ENCODE measurements at places on chromosomes 16 and 17.

DNA sequence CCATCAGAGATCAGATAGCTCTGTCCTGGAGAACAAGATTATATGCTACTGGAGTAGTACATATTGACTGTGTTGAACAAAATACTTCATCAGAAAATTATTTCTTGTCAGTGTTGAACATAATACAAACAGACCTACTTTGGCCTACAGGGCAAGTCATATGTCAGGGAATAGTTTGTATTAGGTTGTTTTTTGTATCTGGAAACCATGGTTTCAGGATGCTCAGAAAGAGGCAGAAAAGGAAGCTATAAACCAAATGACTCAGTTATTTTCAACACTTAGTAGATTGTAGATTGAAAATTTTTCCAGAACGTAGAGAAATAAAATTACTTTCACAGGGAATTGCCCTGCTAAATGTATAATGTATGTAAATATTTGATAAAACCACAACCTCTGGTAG lies 198.4 kb downstream of the CYB561 start:
- peak; percentile 13 for DNase-seq

- no peak for DNase-seq
These were observed 40.5 kb upstream of the MGAT5B start for GRCh38 chr17:76827736-76828135.

- DNase-seq: no peak
These were observed 31.0 kb downstream of the MBTPS1 start for GRCh38 chr16:84085773-84086172.

DNA sequence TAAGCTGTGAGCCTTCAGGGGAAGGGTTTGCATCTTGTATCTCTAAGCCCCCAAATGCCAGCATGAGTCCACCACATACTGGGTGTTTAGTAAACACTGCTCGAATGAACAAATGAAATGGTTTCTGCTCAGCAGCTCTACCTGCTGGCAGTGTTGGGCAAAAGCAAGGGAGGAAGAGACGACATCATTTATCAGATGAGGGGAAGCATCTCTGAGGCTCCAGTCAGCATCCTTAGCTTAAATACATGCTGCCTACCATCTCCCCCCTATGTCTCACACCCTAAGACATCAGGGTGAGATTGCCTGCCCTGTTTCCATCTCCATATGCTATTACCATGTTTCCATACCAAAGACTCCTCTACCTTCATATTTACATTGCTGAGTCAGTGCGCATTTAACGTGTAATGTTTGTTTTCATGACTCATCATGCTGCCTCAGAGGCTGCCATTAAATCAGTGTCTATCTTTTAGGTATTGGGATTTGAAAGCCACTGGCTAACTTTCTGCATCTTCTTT lies 379.8 kb downstream of the UTP18 start:
- DNase-seq: peak; percentile 2

DNA sequence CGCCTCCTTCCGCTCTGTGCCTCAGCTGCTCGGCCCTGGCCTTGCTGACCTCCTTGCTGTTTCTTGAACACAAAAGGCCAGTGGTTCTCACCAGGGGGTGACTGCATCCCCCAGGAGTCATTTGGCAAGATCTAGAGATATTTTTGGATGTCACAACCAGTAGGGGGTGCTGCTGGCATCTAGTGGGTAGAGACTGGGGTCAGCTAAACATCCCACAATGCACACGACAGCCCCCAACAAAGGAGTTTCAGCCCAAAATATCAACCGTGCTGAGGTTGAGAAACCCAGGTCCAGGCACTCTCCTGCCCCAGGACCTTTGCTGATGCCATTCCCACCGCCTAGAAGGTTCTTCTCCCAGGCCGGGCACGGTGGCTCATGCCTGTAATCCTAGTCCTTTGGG lies 39.7 kb downstream of the ABCC6 start:
- no peak for DNase-seq

DNA sequence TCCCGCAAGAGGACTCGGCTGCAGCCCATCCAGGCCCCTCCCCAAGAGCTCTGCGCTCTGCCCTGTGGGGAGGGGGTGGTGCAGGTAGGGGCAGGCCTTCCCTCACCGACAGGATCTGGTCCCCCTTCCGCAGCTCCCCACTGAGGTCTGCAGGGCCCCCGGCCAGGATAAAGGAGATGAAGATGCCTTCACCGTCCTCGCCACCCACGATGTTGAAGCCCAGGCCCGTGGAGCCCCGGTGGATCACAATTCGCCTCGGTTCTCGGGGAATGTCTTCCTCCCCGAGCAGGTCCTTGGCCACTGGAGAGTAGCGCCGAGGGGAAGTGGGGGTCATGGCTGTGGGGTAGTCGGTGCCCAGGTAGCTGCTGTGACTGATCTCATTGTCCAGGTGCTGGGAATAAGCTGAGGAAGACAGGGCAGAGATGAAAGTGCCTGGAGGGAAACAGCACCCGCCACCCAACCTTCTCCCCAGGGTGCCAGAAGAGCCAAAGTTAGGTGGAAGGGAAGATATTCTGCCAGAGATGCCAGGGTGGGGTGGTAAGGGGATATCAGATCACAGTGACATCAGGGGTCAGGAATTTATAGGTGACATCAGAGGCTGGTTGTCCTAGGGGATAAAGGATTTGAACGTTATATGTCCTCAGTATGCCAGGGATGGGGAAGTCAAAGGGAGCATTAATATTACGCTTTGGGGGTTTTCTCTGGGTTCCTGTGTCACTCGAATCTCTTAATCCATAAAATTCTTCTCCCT lies 17.7 kb upstream of the ASGR1 start:
- no peak for DNase-seq

DNA sequence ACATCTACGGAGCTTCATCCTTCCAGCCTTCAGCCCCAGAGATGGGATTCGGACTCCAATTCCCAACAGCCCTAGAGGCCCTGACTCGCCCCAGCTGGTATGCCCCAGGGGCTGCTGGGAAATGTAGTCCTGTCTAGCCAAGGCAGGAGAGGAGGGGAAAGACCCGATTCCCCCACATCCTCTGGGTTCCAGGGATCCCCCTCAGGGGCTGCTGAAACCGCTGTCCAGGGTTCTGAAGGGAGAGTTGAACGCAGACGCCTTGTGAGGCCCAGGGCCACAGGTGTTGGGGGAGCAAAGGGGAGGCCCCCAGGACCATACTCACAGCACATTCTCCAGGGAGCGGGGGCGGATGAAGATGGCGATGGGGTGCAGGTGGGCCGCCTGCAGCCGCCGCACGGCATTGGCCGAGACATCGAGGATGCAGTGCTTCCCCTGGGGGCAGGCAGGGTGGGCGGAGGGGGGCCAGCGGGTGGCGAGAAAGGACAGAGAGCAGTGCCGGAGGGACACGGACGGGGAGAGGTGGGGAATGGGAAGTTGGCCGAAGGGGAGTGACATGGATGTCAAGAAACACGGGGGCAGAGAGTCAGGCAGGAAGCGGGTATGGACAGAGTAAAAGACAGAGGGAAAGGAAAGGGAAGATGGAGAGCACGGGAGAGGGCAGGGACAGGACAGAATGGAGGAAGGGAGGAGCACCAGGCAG lies 12.6 kb upstream of the ASGR1 start:
- no peak for DNase-seq

- DNase-seq: no peak
These were observed 9.6 kb downstream of the LLGL2 start for GRCh38 chr17:75535119-75535537.

DNA sequence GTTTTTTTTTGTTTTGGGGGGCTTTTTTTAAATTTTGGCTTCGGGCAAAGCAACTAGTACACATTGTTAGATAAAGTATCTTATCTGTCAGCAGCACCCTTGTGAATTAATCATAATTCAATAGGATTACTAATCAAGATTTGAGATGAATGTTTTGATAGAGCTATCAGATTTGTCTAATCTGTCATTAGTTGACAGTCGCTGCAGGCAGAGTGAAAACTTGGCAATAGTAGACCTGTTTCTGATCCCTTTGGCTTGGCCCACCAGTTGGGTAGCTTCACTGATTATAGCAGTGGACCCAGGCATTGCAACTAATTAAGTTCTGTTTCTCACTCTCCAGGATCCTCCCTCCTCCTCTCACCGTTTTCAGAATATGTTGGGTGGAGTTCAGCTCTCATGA lies 258.6 kb downstream of the IRX3 start:
- no peak for DNase-seq

- DNase-seq: no peak
These were observed 19.2 kb downstream of the ENPP7 start for GRCh38 chr17:79749958-79750357.

DNA sequence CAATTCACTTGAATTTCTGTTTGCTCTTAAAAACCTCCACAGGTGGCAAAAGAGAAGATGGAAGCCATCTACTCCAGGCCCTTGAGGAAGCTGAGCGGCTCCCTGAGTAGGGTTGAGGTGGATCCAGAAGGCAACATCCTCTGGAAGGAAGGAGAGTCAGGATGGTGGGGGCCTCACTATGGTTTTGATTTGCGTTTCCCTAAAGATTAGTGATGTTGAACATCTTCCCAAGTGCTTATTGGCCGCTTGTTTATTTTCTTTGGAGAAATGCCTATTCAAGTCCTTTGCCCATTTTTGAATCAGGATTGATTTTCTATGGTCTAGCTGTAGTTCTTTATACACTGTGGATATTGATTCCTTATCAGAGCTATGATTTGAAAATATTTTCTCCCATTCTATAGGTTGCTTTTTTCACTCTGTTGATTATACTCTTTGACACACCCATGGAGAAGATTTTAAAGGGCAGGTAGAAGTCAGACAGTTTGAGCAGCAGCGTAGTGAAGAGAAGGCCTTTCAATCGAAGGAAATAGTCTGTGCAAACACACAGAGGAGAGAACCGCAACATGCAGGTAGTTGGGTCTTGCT lies 58.6 kb downstream of the WSB1 start:
- DNase-seq: no peak

GRCh38 chr17:59093702-59094231 lies 12.9 kb downstream of the TRIM37 start:
- DNase-seq: no peak

- no peak for DNase-seq
These were observed 472 bp upstream of the NME2 start for GRCh38 chr17:51165680-51166197.

DNA sequence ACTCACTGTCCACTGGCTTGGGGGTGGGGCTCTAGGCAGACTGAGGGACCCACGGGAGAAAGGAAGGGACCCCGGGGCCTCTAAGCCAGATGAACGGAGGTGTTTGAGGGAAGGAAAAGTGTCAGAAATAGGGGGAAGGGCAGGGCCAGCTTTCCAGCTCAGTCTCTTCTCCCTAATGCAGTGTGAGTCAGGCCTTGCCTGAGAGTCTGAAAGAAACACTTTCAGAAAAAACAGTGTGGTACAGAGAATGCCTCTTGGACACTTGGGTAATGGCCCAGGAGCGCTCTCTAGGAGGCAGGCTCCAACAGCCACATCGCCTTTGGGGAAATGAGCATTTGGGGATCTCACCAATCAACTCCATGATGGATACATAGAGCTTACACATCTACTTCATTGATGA lies 46.9 kb downstream of the NDEL1 start:
- no peak for DNase-seq

GRCh38 chr16:55543472-55543871 lies 23.0 kb upstream of the CAPNS2 start:
- DNase-seq: peak; percentile 44

GRCh38 chr16:681746-682427 lies 1.7 kb downstream of the STUB1 start:
- no peak for DNase-seq

DNA sequence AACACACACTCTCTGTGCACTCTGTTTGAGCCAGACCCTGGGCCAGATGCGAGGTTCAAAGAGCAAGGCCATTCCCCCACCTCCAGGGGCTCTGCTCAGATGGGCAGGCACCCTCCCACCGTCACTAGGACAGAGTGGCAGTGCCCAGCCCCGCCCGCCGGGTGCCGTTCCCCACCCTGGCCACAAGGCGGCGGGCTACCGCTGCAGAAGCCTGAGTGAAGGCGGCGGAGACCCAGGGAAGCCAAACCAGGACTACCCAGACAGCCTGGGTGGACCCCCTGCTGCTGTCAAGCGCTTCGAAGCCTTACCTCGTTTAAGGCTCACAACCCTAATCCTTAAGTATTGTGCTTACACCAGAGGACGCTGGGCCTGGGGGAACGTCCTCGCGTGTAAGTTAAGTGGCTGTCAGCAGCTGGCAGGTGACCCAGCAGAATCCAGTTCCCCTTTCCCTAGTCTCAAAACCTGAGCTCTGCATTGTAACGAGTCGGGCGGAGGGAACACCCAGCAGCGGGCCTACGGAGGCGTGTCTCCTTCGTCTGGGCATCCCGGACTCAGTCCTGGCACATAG lies 4.5 kb downstream of the ARHGAP27 start:
- DNase-seq: peak; percentile 74

DNA sequence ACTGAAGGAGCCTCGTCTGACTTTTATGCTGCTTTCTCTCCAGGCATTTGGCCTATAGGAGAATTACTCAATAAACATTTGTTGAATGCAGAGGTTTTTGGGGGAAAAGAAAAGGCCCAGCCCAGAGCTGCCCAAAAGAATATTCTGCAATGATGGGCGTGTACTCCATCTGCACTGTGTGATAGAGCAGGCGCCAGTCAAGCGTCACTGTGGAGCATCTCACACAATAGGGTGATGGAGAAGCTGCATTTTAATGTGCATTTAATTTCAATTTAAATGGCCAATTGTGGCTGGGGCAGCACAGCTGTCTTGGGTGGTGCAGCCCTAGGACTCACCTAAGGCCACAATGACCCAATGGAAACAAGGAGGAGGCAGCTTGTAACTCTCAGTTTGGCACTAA lies 20.6 kb downstream of the GLYR1 start:
- DNase-seq: no peak

DNA sequence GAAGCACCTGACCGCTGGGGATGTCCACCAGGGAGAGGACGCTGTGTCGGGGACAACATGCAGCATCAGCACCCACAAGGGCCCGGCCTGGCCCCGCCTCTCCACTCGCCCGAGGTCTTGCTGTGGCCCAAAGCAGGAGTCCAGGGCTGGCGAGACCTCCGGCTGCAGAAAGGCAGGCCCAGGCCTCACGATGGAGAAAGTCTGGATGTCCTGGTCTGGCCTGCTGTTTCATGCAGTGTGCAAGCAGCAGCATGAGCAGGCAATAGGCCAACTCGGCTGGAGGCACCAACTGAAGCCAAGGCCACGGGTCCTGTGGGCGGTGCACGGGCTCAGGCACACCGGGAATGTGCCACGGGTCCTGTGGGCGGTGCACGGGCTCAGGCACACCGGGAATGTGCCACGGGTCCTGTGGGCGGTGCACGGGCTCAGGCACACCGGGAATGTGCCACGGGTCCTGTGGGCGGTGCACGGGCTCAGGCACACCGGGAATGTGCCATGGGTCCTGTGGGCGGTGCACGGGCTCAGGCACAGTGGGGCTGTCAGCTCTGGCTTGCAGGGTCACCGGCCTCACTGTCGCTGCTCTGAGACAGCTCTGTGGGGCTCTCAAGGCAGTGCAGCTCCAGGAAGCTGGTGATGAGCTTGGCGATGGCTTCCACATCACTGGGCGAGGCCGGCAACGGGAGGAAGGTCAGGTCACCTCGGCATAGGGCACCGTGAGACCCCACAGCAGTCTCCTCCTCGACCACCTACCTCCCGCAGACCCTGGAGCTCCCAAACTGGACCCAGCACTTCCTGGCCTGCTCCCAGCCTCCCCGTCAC lies 6.9 kb downstream of the CYBC1 start:
- no peak for DNase-seq

- no peak for DNase-seq
These were observed 20.0 kb upstream of the SLC35G3 start for GRCh38 chr17:35214192-35214591.

- no peak for DNase-seq
These were observed 146.8 kb downstream of the ZFHX3 start for GRCh38 chr16:72901000-72901627.

- no peak for DNase-seq
These were observed 348.0 kb upstream of the TNRC6C start for GRCh38 chr17:77610518-77610893.

Measured in kidney capillary endothelial cell (primary cell).